Pericardium fibroblast (primary cell): ENCODE measurements at places on chromosomes 3 and 15. TPM values are rescaled to one million over a fixed set of nuclear protein-coding genes. Genes with fewer than 3 reads are reported as not detected.

Gene AP3B2
- 0.47 and 0.60 TPM in 2 replicates for total RNA-seq

Gene ST3GAL6
- total RNA-seq, result 3.7 and 4.0 TPM in 2 replicates

Gene EFCC1
- not detected in 2 replicates for total RNA-seq

Gene DGKG
- total RNA-seq, result not detected in 2 replicates

Gene RLBP1
- not detected in 2 replicates for total RNA-seq

Gene MB21D2
- total RNA-seq, result 1.5 and 7.1 TPM in 2 replicates

Gene TJP1
- total RNA-seq, result 43.9 and 56.8 TPM in 2 replicates

Gene PCSK6
- 4.3 and 10.7 TPM in 2 replicates for total RNA-seq
